NCI-H1105 (cell line): ENCODE measurements at places on chromosomes 7 and 10.
A peak's percentile ranks its signal among the peaks of the same experiment; 100 is the strongest.

DNA sequence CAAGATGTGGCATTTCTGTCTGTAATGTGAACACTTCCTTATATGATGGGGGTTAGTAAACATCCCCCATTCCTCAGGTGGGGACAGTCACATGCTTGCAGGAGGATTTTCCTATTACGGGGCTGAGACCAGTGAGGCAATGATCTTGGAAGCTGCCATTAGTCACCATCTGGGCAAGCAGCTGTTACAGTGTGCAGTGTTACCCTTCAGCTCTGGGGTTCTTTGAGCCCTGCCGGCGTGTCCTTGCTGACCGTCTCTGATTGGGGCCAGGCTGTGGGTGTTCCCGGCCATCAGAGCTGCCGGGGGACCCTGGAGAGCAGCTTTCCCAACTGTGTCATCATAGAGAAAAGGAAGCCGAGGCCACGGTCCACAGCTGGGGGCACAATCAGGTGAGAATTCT, 126.8 kb upstream of the FAM20C start:
- DNase-seq: no peak

- DNase-seq: no peak
Observed at GRCh38 chr10:7054915-7055314, 355.9 kb downstream of the SFMBT2 start.

DNA sequence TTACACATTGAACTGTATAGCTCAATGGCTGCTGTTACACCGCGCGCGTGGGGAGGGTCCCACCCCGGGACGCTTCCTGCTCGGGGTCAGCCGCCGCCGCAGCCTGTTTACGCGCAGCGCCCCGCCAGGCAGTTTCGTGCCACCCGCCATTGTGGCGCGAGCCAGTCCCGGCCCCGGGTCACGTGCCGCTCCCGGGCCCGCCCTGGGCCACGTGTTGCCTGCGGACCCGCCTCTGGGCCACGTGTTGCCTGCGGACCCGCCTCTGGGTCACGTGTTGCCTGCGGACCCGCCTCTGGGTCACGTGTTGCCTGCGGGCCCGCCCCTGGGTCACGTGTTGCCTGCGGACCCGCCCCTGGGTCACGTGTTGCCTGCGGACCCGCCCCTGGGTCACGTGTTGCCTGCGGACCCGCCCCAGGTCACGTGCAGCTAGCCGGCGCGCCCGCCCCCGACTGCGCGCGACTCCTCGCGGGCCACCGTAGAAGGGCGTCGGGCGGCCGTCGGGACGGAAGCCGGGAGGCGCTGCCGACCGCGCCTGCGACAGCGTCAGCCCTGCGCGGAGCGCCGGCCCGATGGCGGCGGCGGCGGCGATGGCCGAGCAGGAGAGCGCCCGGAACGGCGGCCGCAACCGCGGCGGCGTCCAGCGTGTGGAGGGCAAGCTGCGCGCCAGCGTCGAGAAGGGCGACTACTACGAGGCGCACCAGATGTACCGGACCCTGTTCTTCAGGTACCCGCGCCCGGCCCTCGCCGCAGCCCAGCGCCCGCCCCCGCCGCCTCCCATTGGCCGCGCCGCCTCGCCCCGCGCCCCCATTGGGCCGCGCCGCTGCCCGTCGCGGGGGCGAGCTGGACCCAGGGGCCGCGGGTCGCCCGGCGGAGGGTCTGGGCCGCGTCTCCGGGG, at the start of gene GET4:
GET4 (plus strand) TSS at position 478 of the 895 bp plus-strand sequence; CDS start at position 570, 92 bp downstream.
- DNase-seq: peak; percentile 89

DNA sequence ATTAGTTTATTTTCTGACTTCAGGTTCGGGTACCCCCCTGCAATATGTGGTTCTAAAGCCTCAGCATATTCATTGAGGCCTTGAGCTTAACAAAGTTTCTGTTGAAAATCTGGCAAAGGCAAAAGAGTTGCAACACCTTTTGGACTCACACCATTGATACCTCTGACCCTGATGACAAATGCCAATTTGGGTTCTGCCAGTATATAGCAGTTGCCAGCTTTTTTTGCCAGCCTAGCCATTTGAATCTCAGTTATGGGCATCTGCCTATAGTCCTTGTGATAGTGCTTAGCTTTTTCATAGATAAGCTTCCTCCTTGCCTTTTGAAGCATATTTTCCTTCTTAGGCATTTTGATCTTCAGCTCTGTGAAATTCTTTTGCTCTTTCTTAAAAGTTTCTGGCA, 31.9 kb downstream of the LIPJ start:
- DNase-seq: no peak

GRCh38 chr10:73641328-73642060, at the start of gene MYOZ1:
Gene MYOZ1 (minus strand): TSS chr10:73641474. CDS start chr10:73640017, 1,457 bp downstream.
- no peak for DNase-seq

- DNase-seq: no peak
Observed at GRCh38 chr10:110897184-110897583, 21.8 kb downstream of the BBIP1 start.
